IPS DF 19.7 (cell line): ENCODE measurements at places on chromosomes 3 and 15.

- DNase-seq, result no peak
These were observed 85.0 kb downstream of the CYP19A1 start for GRCh38 chr15:51253366-51253765.

GRCh38 chr3:17749281-17749680 is 6.8 kb upstream of the TBC1D5 start:
- no peak for DNase-seq

GRCh38 chr3:148742118-148742517 is 44.4 kb downstream of the AGTR1 start:
- no peak for DNase-seq

DNA sequence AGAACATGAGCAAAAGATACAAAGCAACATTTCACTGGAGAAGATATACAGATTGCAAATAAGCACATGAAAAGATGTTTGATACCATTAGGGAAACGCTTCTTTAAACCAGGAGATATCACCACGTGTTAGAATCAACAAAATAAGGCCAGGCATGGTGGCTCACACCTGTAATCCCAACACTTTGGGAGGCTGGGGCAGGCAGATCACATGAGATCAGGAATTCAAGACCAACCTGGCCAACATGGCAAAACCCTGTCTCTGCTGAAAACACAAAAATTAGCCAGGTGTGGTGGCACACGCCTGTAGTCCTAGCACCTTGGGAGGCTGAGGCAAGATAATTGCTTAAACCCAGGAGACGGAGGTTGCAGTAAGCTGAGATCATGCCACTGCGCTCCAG is 20.5 kb upstream of the MUC20 start:
- DNase-seq, result no peak

DNA sequence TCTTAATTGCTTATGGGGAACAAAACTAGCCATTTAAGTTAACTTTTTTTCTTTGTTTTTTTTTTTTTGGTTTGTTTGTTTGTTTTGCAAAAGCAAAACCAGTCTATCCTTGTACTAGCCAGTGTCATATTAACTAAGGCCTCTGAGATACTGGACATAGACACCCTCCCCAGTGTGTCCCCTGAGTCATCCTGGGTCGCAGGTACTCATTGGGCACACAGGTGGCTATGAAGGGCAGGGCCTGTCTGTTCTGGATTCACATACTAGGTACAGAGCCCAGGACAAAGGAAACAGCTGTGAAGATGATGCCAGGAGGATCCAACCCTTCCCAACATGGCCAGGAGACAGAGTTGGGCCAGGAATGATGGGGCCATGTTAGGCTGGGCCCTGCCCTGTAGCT is 318.1 kb downstream of the THSD4 start:
- no peak for DNase-seq

DNA sequence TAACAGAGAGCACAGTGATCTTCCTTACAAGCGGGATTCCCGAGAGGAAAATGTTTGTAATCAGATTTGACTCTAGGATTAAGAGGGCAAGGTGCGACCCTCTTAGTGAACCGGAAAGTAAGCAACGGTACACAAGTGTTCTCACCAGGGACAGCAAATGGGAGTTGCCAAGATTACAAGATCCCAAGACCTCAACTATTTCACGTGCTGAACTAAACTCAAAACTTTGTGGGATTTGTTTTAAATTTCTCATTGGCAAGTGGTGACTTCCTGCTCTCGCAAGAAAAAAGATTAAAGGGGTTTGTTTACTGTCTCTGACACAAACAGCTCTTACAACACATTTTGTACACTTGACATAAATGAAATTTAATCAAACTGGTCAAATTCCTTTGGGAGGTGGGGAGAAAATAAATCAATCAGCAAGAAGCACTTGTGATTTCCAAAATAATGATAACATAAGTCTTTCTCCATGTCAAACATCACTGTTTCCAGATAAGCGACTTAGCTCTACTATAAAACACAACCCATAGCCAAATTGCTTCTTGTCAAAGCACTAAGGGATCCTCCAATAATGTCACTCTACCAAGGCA is 2.2 kb upstream of the PGPEP1L start:
- no peak for DNase-seq

DNA sequence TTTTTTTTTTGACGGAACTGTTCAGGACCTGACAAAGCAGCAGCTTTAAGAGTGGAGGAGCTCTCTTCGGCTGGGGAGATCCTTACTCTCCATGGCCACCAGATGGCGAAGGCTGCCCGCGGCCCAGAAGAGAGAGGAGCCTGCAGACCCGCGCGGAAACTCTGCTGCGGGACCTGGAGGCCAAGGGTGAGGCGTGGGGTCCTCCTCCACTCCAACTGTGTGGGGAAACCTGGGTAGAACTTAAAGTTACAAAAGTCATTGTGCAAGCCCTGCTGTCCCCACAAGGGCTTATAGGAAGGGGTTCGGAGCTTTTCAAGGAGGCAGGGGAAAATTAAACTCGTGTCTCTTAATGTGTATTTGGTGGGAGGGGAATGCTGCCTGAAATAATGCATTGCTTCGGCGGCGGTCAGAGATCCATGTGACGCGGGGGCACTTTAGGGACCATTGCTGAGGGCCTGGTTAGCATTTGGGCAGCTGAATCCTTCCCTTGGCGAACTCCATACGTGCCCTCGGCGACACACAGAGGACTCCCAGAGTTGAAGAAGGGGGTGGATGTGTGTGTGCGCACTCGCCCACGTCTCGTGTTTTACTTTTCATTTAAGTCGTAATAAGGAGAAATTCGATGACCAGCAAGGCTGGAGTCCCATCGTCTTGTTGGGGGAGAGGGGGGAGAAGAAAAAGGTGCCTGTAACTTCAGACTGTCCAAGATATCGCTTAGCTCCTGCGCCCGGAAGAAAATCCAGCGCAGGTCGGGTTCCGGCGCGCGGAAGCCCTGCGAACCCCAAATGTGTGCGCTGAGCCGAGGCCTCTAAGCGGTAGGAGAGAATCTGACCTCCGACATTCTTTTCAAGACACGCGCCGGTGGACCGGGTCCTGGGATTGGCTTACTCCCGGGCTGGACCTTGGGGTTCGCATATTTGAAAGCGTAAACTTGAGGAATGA is 9.7 kb downstream of the EOMES start:
- DNase-seq, result no peak
